ENCODE measurements at places on chromosomes 4 and X. TPM values are rescaled to one million over a fixed set of nuclear protein-coding genes. Genes with fewer than 3 reads are reported as not detected.

DNA sequence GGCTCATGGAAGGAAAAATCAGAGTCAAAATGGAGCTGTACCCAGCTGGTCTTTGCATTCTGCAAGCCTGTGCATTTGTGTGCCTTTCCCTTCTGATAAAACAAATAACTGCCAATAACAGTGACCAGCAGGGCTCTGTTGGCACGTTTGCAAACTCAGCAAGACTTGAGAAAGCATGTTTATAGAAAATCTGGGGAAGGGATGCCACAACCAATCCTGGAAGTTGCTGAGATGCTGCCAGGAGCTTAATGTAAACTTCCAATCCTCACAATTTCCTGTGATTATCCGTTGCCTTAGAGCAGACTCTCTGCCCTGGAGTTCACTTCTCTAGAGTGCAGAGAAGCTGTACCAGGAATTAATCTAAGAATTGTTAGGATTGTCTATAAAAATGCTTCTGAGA is 6.9 kb upstream of the ANXA3 start:
- no peaks in the 10 kb centered on the region for H3K36me3 ChIP-seq
- H3K27ac ChIP-seq: no peak overlapping the region
- H3K4me3 ChIP-seq: no peak overlapping the region
- DNase-seq: no peak
- peaks cover 4% of the 10 kb centered on the region for H3K4me1 ChIP-seq
- peaks cover under 1% of the 10 kb centered on the region for H3K27me3 ChIP-seq

GRCh38 chrX:8653956-8654355 is 78.0 kb downstream of the ANOS1 start:
- H3K27ac ChIP-seq: no peak overlapping the region
- no peak for DNase-seq
- no peak overlapping the region for H3K4me3 ChIP-seq
- H3K4me1 ChIP-seq: no peaks in the 10 kb centered on the region

DNA sequence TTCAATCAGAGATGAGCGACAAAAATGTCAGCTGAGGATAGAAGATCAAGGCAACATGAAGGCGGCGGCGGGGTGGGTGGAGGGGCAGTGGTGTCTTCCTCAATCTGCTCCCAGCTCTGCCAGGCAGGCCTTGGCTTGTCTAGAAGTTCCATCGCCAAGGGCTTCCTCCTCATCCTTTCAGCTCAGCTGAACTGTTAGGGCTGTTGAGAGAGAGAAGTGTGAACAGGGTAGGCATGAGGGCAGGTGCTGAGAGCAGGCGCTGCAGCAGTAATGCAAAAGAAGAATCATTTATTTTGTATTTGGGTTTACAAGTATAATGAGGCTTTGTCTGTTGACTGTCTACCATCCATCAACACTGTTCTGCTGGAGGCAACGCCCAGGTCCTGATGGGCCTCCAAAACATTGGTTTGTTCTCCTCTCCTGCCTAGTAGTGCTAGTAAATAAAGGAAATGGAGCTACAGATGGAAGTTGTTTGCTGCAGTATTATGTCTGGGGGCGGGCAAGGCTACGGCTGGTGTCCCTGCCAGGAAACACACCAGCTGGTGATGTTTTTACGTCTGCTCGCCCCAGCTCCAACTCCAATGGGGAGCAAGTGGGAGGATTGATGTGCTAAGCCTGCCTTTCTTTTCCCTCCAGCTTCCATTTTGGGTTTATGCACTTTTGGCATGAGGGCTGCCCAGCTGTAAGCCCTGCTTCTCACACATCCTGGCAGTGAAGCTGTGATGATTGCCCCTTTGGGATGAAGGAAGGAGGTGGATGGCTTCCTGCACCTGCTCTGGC is 139.4 kb upstream of the BOD1L1 start:
- no peak overlapping the region for H3K4me3 ChIP-seq
- no peaks in the 10 kb centered on the region for H3K4me1 ChIP-seq
- no peaks in the 10 kb centered on the region for H3K36me3 ChIP-seq
- no peak for DNase-seq
- H3K27me3 ChIP-seq: no peaks in the 10 kb centered on the region

DNA sequence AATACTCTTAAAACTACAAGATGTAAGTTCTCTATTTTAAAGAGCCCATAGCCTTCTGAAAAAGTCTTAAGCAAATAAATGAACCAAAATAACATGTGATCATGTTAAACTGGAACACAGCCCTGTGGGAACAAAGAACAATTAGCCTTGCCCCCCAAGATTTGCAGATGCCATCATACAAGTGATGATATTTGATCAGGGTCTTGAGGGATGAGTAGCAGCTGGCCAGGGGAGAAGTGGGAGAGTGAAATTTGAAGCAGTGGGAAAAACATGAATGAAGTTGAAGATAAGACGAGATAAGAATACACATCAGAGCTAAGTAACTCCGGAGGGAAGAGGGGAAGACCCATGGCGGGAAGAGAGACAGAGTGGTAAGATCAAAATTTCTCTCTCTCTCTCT is 450.1 kb upstream of the FTHL17 start:
- H3K27ac ChIP-seq: no peak overlapping the region
- no peaks in the 10 kb centered on the region for H3K4me1 ChIP-seq
- H3K27me3 ChIP-seq: no peaks in the 10 kb centered on the region
- DNase-seq: no peak

The PF4V1 gene
- not detected for total RNA-seq

The SOX3 gene
- total RNA-seq: not detected

The SUPT20HL2 gene
- total RNA-seq: not detected
